ENCODE measurements at places on chromosomes 2 and 18.

DNA sequence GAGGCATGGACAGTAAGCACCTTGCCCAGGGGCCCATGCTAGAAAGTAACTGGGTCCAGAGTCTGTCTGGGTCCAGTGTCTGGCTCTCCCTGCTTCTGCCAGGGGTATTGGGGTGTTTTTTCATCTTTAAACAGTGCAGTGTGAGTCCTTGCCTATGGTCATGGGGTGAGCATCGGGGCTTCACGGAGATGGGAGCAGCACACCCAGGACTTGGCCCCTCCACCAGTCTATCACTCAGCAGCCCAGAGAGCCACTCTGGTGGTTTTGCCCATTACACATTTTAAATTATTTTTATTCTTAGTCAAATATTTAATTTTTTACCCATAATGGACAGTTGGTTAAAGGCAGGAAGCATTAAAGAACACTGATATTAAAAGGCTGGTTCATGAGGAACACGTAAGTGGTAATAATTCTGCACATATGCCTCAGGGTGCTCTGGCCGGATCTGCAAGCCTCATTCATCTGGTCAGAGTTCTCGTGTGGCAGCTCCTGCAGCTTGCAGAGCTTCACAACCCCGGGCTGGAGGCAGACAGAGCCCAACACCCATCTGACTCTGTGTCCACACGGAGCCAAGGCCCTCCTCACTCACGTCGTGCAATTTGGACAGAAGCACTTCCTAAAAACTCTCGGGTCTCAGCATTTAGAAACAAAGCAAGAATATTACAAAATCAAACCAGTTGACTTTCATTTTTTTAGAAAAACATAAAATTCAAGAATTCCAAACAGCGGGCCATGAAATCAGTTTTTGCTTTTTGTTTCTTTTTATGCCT, 204.1 kb downstream of the CTIF start:
- no peak for DNase-seq

- DNase-seq = no peak
Observed at GRCh38 chr2:233404222-233404621, 49.9 kb downstream of the DGKD start.

GRCh38 chr18:22839340-22839821, 93.7 kb upstream of the RBBP8 start:
- DNase-seq = no peak

DNA sequence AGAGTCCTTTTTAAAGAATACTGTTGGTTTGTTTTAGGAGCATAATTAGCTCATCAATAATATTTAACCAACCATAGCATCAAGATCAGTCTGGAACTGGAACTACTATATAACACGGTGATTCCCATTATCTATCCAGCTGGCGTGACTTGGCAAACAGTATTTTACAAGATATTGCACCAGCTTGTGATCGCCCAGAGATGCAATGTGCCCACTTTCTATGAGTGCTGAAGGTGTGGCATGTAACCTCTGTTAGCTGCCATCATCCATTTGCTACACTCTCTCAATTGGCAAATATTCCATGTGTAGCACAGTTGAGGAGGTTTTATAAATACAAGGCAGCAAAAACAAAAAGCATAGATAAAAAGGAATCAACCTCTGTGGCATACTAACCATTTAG, 64.9 kb downstream of the FIGN start:
- DNase-seq = no peak

DNA sequence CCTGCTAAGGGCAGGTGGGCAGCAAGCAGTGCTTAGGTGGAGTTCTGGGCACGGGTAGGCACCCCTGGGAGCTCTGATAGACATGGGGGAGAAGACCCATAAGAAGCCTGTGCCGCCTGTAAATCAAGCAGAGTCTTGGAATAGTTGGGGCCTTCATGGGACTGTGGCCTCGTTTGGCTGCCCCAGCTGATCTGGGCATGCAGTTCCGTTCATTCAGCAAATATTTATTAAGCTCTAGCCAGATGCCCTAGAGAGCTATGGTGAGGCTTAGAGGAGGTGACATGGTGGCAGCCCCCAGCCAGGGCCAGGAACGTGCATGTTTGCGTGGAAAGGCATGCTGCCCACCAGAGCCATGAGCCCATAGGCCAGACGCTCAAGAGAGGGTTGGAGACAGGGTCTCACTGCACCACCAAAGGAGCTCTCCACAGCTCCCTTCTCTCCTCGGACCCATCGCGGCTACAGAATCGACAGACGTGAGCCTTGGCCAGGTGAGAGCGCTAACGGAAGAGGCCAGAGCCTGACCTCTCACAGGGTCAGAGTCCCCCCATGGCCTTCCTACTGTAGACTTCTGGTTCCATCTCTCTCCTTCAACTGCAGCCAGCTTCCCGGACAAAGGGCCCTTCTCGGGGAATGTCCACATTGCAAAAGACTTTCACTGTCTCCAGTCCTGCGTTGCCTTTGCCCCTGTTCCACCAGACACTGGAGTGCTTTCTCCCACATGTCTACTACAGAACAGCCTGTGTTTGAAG, 135.7 kb downstream of the INHBB start:
- DNase-seq = no peak

DNA sequence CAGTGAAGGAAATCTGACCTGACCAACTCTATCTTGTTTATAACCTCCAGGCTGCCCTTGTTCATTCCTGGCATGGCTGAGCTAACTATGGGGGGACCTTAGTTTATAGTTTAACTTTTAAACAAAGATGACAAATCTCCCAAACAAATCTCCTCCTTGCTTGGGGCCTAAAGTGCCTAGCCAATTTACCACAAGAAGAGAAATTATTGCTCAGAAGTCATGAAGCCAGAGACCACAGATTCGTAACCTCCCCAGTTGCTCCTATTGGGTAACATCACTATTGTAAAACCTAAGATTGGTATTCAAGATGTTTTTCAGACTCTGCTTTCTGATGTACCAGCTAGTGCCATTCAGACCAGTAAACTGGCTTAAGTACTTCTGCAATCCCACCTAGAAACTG, 649.4 kb upstream of the SLC8A1 start:
- DNase-seq = no peak

DNA sequence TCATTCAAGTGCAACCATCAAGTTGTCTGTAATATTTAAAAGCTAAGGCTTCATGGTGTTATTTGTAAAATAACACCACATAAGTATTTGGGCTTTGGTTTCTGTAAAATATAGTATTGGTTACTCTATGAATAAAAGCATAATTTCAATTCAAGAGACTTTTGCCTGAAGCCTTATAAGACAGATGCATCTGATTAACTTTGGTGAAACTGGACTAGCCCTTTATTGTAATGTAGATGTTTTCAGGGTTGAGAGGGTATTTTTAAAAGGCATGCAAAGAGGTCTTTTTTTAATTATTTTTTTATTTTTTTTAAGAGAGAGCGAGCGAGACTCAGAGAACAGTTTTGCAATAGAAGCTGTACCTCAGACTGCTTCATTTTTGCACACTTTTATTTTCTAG, 66.5 kb downstream of the ASXL3 start:
- DNase-seq = no peak

GRCh38 chr2:239113615-239114014, 265.7 kb downstream of the TWIST2 start:
- no peak for DNase-seq

DNA sequence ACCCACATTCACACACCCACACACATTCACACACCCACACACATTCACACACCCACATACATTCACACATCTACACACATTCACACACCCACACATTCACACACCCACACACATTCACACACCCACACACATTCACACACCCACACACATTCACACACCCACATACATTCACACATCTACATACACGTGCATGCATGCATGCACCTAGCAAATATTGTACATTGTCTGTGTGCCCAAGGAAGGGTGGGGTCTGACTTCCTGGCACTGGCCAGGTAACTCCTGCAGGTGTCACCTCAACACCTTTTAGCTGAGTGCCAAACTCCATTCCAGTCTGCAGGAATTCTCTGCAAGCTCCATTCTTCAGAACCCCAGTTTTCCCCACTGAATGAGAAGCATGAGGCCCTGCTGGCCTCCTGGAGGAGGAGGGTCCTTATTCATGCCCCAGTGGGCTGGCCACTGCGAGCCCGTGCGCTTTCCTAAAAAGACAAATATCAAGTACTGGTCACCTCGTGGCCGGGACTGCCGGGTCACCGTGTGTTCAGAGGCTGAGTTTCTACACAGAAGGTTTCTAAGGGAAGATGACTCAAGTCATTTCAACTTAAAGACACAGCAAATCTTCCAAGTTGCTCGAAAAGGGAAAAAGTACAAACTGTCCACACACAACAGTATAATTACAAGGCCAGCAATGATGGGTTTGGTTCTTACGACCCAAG, 131.5 kb downstream of the HDAC4 start:
- no peak for DNase-seq

DNA sequence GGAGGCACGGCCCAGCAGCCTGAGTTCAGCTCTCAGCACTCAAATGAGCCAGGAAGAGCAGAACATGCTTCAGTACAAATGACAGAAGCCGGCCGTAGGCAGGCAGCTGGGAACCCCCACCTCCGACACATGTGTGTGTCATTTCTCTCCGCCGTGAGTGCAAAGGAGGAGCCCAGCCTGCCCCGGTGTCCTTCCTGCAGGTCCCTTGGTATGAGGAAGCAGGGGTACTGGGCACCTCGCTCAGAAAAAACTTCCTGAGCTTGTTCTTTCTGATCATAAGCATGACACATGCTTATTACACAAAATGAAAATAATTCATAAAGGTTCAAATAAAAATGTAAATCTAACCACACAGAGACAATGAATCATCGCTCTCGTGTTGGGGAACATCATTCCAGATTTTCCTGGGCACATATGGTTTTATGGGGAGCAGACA, 35.3 kb downstream of the KCNF1 start:
- DNase-seq = no peak

DNA sequence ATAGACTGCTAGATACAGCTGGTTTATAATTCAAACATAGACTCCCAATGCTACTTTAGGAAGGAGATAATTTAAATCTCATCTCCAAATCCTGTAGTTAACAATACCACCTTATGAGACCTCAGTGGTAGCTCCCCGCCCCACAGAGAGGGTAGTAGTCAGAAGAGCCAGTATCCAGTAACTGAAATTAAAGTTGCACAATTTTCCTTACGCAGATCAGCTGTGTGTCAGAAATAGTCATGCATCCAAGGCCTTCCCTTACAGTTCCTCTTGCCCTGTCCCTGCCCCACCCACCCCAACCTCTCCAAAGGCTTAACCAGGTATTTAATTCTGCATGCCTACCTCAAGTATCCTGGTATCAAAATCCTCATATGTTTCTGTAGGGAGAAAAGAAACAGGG, 15.5 kb downstream of the MRPS5 start:
- DNase-seq = no peak

DNA sequence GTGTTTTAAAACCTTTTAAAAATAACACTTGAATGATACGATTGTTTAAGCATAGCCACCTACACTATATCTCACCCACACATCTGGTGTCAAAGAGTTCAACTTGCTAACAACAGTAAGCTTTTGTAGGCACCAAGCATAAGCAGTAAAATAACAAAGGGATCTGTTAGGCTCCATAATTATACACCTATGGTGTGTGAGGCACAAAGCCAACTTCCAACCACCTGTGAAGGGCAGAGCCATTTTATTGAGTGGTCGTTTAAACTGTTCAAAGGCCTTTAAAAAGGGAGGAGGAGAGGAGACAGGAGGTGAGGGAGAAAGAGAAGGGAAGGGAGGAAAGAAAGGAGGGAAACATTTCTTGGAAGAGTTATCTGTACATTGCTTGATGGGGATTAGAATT, 27.9 kb downstream of the NEMP2 start:
- no peak for DNase-seq

DNA sequence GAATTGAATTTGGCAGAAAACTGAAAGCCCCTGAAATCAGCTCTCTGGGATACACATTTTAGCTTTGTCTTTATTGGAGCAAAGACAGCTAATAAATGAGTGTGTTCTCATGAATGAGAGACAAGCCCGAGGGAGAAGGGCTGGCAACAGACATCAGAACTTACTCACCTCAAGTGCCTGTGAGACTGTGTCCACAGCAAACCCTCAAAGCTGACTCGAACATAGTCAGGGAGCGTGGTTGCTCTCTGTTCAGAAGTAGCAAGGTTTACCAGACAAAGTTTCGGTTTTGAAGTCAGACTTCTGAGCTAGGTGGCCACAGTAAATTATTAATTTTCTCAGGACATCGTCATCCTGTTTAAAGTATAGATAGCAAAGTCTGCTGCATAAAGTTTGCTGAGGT, 207.9 kb downstream of the CMPK2 start:
- DNase-seq = no peak

- DNase-seq = no peak
Observed at GRCh38 chr2:36748166-36748565, 51.7 kb downstream of the VIT start.

DNA sequence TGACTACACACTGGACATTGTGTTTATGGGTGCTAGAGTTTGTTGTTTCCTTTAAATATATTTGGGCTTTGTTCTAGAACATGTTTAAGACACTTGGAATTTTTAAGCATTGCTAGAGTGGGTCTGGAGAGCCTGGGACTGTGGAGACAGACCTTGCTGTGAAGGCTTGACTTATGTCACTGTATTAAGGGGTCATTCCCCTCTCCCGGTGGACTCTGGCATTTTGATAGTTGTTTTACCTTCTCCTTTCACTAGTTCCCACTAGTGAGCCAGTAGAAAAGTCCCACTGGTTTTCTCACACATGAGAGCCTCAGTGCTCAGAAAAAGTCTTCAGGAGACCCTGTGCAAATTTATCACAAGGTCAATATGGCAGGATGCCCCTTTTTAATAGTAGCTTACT, 18.6 kb downstream of the ADNP2 start:
- no peak for DNase-seq

Data from SK-N-MC (cell line).